NCI-H460 (cell line): ENCODE measurements at places on chromosomes 1 and 21.

DNA sequence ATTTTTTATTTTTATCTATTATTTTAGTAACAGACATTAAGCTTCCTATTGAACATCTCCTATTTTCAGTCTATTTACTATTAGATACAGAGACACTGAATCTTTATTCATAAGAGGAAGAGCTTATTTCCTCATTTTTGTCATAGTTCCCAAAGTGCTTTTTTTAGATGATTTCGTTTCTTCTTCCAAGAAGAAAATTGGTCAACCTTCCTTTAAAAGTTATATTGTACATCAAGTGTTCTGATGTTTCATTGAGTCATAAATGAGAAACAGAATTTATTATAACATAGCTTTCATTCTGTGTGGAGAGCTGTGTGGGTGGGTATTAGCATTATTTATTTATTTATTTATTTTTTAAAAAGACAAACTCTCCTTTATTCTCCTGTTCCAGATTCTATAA, 50.6 kb upstream of the BACH1 start:
- DNase-seq = no peak

- DNase-seq = no peak
These were observed 187.9 kb downstream of the PTPRU start for GRCh38 chr1:29424266-29424665.

DNA sequence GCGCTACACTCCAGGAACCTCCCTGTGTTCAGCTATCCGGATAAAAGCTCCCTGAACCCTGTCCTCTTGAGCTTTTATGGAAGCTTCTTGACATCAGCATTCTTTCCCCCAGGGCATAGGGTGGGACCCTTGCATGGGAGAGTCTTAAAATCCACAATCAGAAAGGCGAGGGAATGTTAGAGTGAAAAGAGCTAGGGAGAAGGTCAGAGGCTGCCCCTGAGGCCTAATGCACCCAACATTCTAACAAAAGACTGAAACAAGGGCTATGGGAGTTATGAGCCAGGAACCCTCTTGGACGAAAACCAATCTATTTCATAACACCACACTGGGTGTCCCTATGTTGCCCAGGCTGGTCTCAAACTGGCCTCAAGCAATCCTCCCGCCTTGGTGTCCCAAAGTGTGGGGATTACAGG, 36.7 kb downstream of the NEK2 start:
- peak; percentile 39 for DNase-seq

DNA sequence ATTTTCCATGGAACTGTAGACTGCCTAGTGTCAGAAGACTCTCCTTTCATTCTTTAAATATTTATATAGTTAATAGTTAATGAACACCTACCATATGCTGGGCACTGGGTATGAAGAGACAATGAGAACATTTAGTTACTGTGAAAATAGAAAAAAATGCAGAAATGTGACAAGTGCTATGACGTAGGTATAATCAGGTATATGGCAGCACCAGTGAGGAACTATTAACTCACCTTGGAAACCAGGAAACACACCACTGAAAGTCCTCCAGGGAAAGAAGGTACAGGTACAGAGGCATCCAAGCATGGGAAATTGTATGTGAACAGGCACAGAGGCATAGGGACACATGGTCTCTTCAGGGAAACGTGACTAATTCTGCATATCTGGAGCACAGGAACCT, 42.3 kb downstream of the DPT start:
- no peak for DNase-seq

GRCh38 chr1:183633676-183634343, 1.8 kb downstream of the ARPC5 start:
- DNase-seq = peak; percentile 62

GRCh38 chr1:90475631-90476030, 241.5 kb downstream of the BARHL2 start:
- DNase-seq = no peak
